ENCODE measurements at places on chromosomes 5 and 9.
A peak's percentile ranks its signal among the peaks of the same experiment; 100 is the strongest.

- peak; percentile 84 for DNase-seq
Measured at GRCh38 chr9:71929223-71929622, 17.8 kb downstream of the C9orf85 start.

- no peak for DNase-seq
Measured at GRCh38 chr9:4117835-4118610, 181.8 kb downstream of the GLIS3 start.

GRCh38 chr5:16437977-16438376 is 27.6 kb downstream of the ZNF622 start:
- no peak for DNase-seq

- DNase-seq = peak; percentile 92
Measured at GRCh38 chr9:33619666-33620404, 95.8 kb downstream of the ANKRD18B start.

DNA sequence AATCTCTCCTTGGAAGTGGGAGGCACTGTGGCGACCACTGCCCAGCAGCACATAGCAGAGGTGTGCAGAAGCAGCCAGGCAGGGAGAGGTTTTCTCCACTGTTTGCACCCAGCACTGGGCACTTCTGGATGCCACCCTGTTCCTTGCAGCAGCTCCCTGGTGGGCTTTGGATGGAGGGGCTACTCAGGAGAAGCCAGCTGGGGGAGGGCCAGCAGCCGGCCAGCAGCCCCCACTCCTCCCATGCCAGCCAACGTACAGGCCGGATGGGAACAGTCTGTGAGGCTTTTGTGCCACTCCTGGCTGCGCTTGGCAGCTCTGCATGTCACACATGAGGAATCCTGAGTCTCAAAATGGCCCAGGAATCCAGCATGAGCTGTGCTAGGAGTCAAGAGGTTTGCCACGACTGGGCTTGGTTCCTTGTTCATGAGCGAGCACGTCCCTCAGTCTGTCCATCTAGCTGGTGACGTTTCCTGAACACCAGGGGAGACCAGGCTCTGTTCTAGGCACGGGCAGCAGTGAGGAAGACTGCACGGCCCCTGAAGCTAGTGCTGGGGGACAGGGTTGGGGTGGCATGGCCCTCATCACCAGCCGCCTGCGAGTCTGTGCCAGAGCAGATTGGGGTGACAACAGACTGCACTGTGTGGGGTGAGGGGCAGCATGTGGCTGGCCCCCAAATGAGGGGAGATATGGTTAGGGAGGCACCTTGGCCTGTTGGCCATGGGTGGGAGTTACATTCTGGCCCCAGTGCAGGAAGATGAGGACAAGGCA is 10.1 kb downstream of the PHF2 start:
- no peak for DNase-seq

DNA sequence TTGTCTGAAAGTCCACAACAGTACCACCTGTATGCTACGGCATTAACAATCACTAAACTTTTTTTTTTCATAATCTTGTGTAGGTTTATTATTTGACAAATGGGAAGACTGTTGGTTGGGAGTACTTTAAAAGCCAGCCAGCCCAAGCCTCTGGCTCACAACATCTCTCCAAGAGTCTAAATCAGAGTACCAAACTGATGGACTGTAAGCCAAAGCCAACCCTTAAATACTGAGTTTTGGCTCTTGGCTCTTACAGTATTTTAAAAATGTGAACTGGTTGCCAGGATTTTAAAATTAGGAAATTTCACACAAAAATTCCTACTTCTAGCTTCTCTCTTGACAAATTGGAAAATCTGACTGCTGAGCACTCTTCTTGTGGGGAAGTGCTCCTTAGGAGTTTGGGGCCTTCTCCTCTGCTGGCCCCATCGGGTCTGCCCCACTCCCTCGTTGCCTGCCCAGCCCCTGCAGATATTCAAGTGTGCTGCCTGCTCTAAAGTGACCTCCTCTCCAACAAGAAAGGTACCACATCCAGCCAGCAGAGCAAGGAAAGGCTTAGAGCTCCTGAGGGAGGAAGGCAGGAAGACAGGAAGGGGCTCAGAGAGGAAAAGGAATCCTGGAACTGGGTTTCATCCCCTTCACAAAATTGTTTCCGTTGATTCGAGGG is 21.8 kb upstream of the TMOD1 start:
- no peak for DNase-seq

- DNase-seq = peak; percentile 48
Measured at GRCh38 chr5:169354921-169355320, 54.0 kb upstream of the SLIT3 start.

- no peak for DNase-seq
Measured at GRCh38 chr9:22241024-22241423, 205.6 kb upstream of the DMRTA1 start.

DNA sequence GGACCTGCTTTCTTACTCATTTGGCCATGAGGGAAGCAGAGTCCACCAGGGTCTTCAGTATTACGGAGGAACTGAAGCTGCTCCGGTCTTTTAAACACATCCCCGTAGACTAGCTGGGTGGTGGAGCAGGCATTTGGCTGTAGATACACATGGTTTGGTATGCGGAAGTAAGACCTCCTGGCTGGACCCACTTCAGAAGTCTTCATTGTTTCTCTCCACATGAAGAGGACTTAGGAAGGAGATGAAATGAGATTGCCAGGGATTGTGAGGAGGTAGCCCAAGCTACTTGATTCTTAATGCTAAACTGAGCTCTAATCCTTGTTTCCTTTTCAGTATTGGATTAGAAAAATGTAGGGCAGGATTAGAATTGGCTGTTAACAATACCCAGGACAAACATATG is 32.9 kb downstream of the STXBP1 start:
- no peak for DNase-seq

DNA sequence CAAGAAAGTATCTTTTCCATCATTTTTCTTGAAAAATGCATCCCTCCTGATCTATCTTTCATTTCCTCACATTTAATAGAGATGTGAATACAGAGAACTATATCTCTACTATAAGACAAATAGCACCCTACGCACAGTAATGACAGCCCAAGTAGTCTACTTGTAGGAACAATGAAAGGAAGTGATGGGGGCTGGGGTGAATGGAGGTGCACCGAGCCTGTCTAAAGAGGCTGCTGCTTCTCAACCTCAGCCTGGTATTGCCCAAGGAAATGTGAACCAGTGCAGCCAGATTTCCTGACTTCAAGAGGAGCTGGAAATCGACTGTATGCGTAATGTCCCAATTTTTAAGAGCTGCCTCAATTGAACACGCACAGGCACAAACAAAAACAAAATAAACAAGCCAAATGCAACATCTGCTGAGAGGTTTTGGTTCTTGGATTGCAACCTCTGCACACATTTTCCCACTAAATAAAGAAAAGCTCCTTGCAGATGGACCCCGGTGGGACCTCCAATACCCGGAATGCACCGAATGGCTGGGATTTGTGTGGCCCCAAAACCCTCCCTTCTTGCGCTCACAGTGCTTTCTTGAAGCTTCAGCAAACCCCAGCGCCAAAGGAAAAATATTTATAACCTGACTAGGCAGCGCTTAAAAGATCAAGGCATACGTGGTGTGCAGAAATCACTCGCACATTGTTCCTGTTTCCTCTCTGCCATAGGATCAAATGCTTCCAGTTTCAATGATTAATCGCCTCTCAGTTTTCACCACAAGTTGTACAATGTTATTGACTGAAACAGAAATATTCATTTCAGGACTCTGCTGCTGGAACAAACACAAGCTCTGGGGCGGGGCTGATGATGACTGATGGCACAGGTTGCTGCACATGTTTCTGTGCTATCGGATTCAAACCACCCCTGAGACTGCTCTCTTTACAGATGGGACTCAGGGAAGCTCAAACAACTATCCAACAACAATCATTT is 68.3 kb downstream of the KCNIP1 start:
- peak; percentile 16 for DNase-seq

- no peak for DNase-seq
Measured at GRCh38 chr5:77171141-77171910, 39.2 kb upstream of the PDE8B start.

GRCh38 chr9:132645306-132645705 is 24.5 kb downstream of the DDX31 start:
- DNase-seq = no peak

DNA sequence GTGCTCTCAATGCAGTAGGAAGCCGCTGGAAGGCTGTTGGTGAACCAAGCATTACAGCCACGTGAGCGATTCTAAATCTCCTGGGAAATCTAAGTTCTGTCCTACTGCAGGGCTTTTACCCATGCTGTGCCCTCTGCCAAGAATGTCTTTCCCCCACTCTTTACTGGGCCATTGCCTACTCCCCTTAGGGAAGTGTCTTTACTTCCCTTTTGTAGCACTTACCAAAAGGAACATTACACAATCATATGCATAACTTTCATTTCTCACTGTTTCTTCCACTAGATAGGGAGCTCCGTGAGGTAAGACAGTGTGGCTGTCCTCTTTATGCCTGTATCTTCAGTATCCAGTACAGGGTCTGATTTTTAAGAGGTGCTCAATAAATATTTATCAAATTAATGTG is 241.7 kb upstream of the NR4A3 start:
- no peak for DNase-seq

- no peak for DNase-seq
Measured at GRCh38 chr9:84511651-84512050, 157.9 kb upstream of the NTRK2 start.

DNA sequence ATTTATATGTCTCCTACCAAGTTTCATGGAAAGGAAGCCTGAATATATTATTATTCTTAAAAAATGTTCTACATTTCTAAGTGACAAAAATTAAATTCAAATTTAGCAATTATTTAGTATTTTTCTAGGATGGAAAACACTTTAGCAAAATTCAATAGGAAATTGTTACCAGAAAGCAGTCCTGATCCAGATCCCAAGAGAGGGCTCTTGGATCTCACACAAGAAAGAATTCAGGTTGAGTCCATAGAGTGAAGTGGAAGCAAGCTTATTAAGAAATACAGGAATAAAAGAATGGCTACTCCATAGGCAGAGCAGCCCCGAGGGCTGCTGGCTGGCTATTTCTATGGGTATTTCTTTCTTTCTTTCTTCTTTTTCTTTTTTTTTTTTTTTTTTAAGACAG is 44.7 kb downstream of the LRRC70 start:
- DNase-seq = no peak

- DNase-seq = no peak
Measured at GRCh38 chr9:127548352-127548881, 63.7 kb upstream of the STXBP1 start.

- no peak for DNase-seq
Measured at GRCh38 chr9:135081264-135081660, 6.2 kb upstream of the OLFM1 start.

DNA sequence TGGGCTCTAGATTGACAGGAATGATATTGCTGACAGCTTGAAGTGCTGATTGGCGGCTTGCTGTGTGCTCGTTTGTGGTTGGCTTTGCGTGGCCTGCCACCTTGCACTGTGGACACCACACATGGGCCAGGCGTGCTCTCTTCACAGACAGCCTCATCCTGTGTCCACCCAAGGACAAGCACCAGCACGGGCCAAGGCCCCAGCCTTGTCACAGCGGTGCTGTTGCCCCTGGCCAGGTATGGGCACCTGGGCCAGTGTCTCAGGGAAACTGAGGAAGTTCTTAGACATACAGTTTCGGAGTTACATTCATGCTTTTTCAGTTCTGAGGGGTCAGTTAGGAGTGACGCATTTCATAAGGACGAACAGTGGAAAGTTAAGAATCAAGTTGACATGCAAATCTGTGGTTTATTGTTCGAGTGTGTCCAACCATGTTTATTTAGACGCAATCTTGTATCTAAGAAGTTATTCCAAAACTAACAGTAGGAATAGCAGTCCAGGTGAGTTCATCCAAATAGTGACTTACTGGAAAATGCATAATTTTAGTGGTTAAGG is 125.9 kb downstream of the EHMT1 start:
- no peak for DNase-seq

GRCh38 chr5:179300581-179301180 is 44.6 kb downstream of the ADAMTS2 start:
- DNase-seq = no peak

GRCh38 chr9:116149844-116150243 is 3.7 kb upstream of the PAPPA start:
- peak; percentile 33 for DNase-seq

- DNase-seq = peak; percentile 88
Measured at GRCh38 chr9:104961238-104961637, 33.3 kb upstream of the ABCA1 start.

- DNase-seq = peak; percentile 56
Measured at GRCh38 chr5:93461756-93462155, 119.3 kb downstream of the NR2F1-AS1 start.

- no peak for DNase-seq
Measured at GRCh38 chr9:93861736-93862358, 93.3 kb downstream of the BARX1 start.

- DNase-seq = no peak
Measured at GRCh38 chr5:2759696-2760461, 8.4 kb upstream of the IRX2 start.

DNA sequence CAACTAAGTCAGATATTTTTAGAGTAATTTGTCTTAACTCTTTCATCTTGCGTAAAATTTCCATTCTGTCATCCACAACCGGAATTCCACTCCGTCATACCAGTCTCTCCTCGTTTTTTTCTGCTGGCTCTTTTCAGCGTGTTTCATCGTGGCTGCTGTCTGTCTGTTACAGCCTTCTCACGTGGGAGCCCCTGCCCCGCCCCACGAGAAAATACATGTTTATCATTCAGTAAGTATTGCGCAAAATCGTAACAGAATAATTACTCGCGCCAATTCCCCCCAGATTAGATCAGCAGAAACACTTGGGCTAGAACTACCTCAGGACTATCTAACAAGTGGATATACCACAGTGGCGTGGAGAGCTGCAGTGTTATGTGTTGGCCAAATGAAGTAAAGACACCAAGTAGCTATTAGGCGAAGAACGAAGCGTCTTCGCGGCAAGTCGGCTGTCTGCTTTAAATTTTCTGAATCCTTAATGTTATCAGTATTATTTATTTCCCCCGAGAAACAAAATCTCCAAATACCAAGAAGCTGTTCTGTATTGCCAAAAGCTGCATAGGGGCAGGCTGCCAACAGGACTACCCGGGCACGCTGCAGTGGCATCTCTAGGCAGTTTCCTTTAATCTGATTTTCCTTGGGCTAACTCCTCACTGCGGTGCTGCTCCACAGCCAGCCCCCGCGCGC is 566 bp upstream of the FOCAD start:
- DNase-seq = peak; percentile 60

DNA sequence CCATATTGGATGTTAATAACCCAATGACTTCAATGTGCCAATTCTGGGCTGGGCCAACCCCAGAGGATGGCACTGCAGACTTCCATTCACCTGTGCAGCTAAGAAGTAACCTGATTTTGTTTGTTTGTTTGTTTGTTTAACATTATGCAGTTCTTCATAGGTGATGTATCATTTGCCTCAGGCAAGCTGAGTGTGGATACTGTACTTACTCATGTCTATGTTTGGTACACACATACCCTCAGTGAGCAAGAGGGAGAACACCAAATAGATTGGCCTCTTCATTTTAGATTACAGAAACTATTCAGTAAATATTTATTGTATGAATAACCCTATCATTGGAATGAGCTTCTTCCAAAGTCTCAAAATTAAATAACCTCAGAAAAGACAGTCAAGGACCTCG is 180.2 kb upstream of the SMC2 start:
- DNase-seq = no peak
